ENCODE measurements at places on chromosomes 6 and 20. TPM values are rescaled to one million over a fixed set of nuclear protein-coding genes. Genes with fewer than 3 reads are reported as not detected.

The MICB gene
- 7.5 TPM for total RNA-seq

The GDAP1L1 gene
- total RNA-seq, result not detected

The SLC22A3 gene
- 18.1 TPM for total RNA-seq

The HLA-DQB1 gene
- total RNA-seq, result 1.0 TPM

The ZSCAN23 gene
- total RNA-seq, result 7.4 TPM

The SRMS gene
- total RNA-seq, result not detected

The MEP1A gene
- total RNA-seq, result not detected

The KIF25 gene
- total RNA-seq, result not detected

The SLC22A7 gene
- not detected for total RNA-seq

The CNR1 gene
- 1.3 TPM for total RNA-seq

The BPHL gene
- total RNA-seq, result 14.3 TPM

The MUCL3 gene
- total RNA-seq, result not detected

The LBP gene
- total RNA-seq, result not detected

The VGLL2 gene
- total RNA-seq, result 0.13 TPM

The RIMS4 gene
- total RNA-seq, result not detected

The LPA gene
- not detected for total RNA-seq

Data from mesangial cell (primary cell).